Endothelial cell of umbilical vein (primary cell): ENCODE measurements at places on chromosomes 11 and 22. TPM values are rescaled to one million over a fixed set of nuclear protein-coding genes. Genes with fewer than 3 reads are reported as not detected.

Gene CDC42EP2
- total RNA-seq, result 23.4 and 23.9 TPM in 2 replicates

Gene SLC22A12
- total RNA-seq, result not detected in 2 replicates

Gene MS4A1
- total RNA-seq, result not detected in 2 replicates

Gene GGT5
- 35.1 and 45.9 TPM in 2 replicates for total RNA-seq

Gene ELF5
- total RNA-seq, result not detected in 2 replicates

Gene DEUP1
- total RNA-seq, result not detected in 2 replicates

Gene RAPSN
- 1.6 TPM in 2 replicates for total RNA-seq

Gene OR51E2
- not detected in 2 replicates for total RNA-seq

Gene AQP11
- 0.22 and 0.35 TPM in 2 replicates for total RNA-seq

Gene ARHGAP32
- 6.4 and 9.1 TPM in 2 replicates for total RNA-seq

Gene TRIM6
- 4.8 and 5.6 TPM in 2 replicates for total RNA-seq

Gene BRSK2
- total RNA-seq, result 0.20 and 0.39 TPM in 2 replicates

Gene FGF19
- not detected in 2 replicates for total RNA-seq

Gene NUCB2
- 114 and 123 TPM in 2 replicates for total RNA-seq

Gene IFITM2
- 219 and 263 TPM in 2 replicates for total RNA-seq

Gene OR52N5
- total RNA-seq, result not detected in 2 replicates

Gene SOX6
- 0.14 and 3.7 TPM in 2 replicates for total RNA-seq
